Activated T-helper 17 cell treated with anti-CD3 and anti-CD28 coated beads, Interleukin-2, amount 50 U/mL, for 72 hours (primary cell): ENCODE measurements at places on chromosomes 5 and 9.

DNA sequence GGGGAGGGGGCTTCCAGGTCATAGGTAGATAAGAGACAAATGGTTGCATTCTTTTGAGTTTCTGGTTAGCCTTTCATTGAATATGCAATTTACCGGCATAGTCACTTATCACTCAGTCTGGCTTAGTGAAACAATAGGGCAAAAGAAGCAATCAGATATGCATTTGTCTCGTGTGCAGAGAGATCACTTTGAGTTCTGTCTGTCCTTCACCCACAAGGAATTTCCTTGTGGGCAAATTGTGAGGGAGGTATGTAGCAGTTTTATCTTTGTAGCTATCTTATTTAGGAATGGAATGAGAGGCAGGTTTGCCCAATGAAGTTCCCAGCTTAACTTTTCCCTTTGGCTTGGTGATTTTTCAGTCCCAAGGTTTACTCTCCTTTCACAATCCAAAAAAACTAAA, 116.1 kb downstream of the TUSC1 start:
- no peak for ATAC-seq

- no peak for ATAC-seq
Observed at GRCh38 chr9:8486095-8486494, 686.5 kb upstream of the DMAC1 start.

DNA sequence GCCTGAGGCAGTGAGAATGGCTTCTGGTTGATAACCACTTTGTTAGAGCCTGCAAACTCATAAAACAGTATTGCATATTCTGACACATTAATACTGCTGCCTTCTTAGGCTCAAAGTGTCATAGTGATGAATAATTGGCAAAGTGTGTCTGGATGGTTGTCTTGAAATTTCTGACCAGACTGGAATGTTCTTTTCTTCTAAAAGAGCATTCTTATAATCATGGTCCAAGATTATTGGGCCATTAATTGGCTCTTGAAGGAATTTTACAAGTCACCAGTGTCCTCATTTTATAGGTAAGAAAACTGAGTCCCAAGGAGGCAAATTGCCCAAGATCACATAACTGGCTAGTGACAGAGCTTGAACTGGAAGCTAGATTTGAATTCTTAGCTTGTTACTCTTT, 111.7 kb downstream of the PCSK1 start:
- no peak for ATAC-seq

DNA sequence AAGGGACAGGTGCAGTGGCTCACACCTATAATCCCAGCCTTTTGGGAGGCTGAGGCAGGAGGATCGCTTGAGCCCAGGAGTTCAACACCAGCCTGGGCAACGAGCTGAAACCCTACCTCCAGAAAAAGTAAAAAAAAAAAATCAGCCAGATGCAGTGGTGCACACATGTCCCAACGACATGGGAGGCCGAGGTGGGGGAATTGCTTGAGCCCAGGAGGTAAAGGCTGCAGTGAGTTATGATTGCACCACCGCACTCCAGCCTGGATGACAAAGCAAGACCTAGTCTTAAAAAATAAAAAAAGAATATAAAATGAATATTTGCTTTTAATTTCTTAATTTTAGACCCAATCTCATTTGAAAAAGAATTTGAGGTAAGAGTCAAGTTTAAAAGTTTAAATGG, 143.5 kb downstream of the LPAR1 start:
- no peak for ATAC-seq

- ATAC-seq: no peak
Observed at GRCh38 chr5:142825378-142826089, 55.4 kb downstream of the ARHGAP26 start.

DNA sequence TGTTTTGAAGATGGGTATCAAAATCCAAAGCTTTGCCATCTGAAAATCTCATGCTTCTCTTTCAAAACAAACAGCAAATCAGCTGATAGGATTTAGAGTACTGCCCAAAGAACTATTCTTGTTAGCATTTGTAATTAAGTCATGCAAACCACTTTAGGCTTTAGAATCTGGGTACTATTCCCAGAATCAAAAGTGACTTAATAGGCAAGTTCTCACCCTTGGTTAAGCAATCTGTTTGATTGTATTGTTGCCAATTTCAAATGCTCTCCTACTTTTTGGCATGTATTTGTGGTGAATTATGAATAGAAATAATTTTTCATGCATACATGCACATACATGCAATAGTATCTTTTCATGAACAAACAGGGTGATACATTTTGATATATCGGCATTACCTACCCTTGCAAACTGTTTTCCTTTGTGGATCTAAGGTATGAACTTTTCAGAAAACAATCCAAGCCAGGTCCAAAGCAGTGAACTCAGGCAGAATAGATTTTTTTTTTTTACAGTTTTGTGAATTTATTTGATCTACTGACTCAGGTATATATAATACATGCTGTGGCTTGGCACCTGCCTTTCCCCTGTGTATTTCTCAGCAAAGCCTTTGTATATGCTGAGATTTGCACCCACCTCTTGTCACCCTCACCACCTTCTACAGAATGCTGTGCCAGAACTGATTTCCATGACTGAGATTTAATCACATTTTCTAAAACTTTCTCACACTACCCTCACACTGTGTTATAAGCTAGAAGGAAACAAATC, 9.0 kb downstream of the IL33 start:
- no peak for ATAC-seq

DNA sequence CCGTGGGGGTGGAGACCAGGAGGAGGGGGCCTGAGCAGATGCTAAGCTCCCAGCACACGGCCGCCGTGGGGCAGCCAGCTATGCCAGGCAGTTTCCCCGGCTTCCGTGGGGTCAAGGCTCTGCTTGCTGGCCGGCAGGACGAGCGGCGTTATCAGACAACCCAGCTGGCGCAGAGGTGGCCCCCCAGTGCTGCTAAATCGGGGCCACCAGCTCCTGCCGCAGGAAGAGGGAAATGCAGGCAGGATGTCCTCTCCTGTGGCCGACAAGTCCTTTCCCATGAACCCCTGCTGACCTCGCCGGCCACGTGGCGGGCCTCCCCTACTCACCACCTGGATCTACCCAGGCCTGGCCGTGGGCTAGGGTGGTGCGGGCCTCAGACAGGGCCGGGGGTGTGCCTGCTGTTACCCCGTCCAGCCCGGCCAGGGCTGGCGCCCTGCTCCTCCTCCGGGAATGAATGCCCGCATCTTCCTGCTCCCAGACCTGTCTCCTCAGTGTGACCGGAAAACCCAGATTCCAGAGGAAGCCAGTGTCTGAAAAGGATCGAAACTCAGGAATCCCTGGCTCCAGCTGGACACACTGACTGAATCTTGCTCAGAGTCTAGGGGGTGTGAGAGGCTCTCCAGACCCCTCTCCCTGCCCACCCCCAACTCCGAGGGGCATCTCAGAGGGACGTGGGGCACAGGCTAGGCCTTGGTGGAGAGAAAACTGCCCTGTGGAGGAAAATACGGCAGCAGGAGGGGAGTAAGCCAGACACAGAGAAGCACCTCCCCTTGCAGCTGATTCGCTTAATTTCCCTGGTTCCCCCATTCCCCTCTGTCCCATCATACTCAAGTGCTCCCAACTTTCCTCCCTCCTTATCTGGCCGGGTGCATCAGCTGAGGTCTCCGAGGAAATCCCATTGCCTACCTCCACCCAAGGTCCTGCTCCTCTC, 3.9 kb downstream of the FLT4 start:
- ATAC-seq: no peak

GRCh38 chr5:63961598-63962161, 565 bp downstream of the HTR1A start:
- ATAC-seq: no peak

- no peak for ATAC-seq
Observed at GRCh38 chr5:84673785-84674184, 289.1 kb upstream of the EDIL3 start.

DNA sequence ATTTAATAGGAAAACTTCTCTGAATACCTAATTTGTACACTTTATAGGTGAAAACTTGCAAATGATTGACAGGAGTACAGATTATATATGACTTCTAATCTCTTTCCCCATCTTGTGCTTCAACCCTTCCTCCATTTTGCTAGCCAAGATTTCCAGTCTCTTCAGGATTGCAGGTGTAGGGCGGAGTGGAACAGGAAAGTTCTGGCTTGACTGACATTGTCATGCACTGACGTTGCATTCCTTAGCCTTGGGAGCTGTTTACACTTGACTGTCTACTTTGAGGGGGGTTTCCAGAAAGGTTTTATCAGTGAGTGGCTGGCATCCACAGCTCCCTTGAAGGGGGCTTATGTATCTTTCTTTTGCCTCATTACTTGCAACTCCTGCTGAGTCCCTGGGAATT, 34.1 kb upstream of the GRIA1 start:
- ATAC-seq: no peak

DNA sequence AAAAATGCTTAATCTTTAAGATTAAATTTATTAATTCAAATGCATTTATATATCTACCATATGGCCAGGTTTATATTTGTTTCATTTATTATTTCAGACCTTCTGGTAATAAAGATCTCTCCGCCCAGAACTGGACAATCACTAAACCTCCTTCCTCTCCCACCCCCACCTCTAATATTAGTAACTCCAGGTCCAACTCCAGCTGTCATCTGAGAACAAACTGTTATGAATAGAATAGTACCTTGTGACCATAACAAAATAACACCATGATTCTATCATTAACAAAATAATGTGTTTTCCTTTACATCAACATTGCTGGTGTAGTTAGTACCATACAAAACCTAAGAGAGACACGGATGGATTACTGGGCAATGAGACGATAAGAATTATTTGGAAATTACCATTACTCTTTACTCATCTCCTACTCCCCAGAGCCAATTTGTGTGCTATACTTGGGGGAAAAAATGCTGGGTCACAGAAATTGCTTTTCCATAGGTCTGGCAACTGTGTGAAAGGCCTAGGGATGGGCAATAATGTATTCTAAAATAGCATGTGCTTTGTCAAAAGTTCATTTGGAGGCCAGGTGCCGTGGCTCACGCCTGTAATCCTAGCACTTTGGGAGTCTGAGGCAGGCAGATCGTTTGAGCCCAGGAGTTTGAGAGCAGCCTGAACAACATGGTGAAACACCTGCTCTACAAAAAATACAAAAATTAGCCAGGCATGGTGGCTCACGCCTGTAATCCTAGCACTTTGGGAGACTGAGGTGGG, 186.1 kb downstream of the ENC1 start:
- no peak for ATAC-seq

DNA sequence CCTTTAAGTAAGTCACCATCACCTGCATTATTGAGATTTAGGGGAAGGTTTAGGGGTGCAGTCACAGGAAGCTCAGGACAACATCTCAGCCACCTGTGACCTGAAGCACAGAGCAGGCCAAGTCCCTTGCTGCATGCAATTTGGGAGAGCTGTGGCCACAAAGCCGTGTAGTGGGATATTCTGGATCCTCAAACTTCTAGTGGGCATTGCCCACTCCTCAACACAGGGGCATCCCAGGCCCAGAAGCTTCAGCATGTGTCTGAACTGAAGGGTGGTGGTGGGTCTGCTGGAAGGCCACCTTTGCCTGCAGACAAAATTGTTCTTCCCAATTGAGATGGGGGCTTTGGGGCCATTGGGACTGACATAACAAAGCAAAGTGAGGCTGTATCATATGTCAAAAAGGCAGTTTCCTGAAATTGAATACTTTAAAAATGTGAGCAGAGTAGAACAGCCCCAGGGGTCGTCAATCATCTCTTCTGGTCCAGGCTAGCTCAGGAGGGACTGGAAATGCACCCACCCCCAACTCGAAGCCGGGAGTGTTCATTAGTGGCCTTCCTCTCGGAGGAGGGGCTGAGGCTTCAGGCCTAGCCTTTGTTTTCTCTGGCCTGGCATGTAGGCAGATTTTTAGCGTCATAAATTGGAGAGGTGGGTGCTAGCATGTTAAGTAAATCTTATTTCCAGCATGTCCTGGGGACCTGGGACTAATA, 2.8 kb upstream of the GADD45G start:
- no peak for ATAC-seq

DNA sequence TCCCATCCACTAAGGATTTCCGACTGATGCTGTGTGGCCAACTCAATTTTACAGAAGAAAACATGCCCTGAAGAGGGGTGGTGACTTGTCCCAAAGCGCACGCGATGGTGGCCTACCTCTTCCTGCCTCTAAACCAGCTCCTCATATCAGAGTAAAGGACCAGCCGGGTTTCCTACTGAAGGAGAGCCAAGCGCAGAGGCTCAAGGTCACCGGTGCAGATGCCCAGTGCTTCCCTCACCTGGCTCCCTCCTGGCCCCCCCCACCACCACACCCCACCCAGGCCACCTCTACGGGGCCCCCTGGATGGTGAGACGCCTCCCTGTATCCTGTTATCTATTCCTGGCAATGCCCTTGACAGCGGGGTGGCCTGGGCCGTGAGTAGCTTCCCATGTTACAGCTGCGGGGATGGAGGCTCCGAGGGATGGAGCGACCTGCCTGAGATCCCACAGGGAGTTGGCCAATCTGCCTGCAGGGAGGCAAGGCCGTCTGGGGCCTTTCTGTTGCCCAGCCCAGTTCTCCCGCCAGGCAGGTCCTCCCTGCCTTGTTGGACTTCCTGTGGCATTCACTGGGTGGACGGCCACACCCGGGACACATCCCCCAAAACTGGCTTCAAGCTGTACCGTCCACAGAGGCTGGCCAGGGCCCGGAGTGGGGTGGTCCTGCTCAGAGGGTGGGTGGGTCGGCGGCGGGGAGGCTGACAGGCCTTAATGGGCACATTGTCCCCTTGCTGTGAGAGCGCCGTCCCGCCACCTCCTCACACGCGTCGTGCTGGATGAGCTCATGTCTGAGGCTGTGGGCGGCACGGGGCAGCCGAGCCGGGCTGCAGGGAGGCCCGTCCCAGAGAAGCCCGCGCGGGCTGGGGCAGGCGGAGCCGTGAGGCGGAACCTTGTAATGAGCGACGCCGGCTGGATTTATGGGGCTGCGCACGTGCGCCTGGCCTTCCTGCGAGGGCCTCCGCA, 72.5 kb downstream of the MACROH2A1 start:
- ATAC-seq: no peak

GRCh38 chr5:150164211-150164980, 2.2 kb upstream of the CDX1 start:
- ATAC-seq: no peak

- no peak for ATAC-seq
Observed at GRCh38 chr9:131259916-131260597, 16.3 kb downstream of the FAM78A start.
